AML-193 (cell line): ENCODE measurements at places on chromosomes 3 and 15.

DNA sequence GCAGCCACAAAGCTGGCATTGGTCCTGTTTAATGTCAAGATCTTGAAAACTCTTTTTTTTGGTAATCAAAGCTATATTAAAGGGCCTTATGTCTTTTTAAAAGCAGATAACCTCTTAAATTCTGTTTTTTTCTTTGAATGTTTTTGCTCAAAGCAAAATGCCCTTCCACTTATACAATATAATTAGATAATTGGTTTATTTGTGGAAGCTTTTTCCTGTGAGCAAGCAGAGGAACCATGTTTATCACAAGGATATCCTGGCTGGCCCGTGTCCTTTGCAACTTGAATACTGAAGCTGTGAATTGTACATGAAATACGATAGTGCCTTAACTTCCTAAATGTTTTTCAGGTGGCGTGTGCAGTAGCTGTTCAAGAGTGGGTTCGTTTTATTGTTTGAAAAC lies 2.6 kb downstream of the ST3GAL6 start:
- DNase-seq: no peak

- no peak for DNase-seq
Measured at GRCh38 chr3:45188719-45189659, 37.1 kb downstream of the TMEM158 start.

DNA sequence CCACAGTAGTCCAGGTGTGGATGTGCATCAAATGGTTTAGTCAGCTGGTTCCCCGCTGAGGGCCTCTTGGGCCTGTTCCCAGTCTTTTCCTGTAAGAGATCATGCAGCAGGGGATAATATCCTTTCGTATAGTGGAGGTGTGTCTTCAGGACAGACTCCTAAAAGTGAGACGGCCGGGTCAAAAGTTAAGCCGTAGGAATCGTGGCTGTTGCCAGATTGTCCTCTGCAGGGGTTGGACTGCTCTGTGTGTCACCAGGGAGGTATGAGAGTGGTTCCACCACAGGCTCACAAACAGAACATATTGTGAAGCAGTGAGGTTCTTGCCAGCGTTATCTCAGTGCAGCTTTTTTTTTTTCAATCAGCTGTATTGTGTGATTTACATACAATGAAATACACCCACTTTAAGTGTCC lies 95.0 kb downstream of the VGLL4 start:
- DNase-seq: no peak

DNA sequence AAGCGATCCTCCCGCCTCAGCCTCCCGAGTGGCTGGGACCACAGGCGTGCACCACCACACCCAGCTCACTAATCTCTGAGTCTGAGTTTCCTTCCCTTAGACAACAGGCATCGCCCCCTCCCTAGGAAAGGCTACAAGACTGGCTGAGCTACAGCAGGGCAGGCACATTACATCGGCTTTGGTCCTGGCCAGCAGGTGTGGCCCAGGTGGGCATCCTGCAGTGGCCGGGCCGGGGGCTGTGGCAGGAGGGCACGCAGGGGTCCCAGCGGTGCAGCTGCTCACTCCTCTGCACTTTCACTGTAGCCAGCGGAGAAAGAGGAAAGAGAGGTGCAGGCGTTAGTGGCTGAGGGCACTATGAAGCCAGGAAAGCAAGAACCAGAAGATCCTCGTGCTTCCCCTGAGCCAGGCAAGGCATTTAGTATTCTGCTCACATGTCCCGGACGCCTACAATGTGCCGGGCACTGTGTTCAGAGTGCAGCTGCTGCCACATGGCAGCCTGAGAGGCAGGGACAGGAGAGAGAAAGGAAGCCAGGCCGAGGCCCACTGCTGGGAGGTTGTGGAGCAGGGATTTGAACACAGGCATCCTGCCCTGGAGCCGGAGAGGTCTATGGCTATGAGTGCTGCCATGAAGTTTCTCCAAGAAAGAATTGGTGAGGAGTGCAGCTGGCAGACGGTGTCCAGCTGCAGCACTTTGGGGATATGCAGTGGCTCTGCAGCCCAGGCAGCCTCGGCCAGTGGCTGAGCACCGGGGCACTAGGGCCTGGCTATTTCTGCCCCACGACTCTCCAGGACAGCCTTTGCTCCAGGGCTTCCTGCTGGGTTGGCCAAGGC lies 22.3 kb downstream of the GRIP2 start:
- no peak for DNase-seq

DNA sequence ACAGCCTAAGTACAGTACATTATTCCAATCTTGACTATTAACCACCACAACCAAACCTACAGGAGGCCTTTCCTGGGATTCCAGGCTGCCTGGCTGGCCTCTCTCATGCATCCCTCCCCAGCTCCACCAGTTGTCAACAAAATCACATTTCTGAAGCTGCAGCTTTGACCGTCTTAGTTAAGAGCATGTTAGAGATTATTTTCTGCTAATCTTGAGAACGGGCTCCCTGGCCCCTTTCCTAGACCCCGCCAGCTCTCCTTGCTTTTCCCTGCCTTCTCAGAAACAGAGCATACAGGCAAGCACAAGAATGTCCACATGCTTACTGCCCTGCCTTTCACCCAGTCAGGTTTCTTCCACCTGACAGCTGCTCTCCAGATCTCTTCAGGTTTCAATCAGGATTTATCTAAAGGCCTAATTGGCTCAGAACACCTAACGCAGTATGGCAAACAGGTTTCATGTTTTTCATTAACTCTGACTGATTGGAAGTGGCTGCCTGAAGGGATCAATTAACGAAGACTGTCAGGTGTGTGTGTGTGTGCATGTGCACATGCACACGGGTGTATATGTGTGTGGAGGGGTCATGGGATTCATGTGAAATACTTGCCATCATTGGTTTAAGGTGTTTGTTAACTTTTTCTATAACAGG lies 12.3 kb downstream of the KY start:
- no peak for DNase-seq

- DNase-seq: no peak
Measured at GRCh38 chr3:14555835-14556234, 15.7 kb upstream of the GRIP2 start.

GRCh38 chr3:65083240-65083639 lies 395.4 kb upstream of the ADAMTS9 start:
- no peak for DNase-seq

DNA sequence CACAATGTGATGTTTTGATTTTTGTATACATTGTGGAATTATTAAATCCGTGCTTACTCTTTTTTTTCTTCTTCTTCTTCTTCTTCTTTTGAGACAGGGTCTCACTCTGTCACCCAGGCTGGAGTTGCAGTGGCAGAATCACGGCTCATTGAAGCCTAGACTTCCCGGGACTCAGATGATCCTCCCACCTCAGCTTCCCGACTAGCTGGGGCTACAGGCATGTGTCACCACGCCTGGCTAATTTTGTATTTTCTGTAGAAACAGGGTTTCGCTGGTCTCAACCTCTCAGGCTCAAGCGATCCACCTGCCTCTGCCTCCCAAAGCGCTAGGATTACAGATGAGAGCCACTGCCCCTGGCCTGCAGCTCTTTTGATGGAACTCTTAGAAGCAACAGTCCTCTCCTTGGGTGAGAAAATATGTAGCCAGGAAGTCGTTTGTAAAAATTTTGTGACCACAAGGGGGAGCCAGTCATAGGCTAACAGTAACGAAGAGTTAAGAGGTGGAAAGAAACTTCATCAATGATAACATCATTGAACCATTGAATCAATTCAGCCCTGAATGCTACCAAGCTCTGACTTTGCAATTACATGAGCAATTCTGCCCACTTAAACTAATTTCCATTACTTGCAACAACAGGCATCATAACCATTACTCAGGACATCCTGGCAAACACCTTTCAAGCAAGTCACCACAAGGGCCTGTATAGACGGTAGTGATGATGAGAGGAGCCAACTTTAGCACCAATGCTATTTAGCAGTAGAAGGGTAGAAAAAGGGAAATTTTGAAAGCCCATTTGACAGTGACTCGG lies 16.7 kb upstream of the CMTM7 start:
- peak; percentile 83 for DNase-seq

GRCh38 chr3:48656061-48656840 lies 6.4 kb downstream of the CELSR3 start:
- DNase-seq: peak; percentile 81

GRCh38 chr3:188309437-188310269 lies 155.7 kb downstream of the LPP start:
- DNase-seq: no peak

- DNase-seq: no peak
Measured at GRCh38 chr3:52479037-52479876, 15.9 kb upstream of the STAB1 start.

DNA sequence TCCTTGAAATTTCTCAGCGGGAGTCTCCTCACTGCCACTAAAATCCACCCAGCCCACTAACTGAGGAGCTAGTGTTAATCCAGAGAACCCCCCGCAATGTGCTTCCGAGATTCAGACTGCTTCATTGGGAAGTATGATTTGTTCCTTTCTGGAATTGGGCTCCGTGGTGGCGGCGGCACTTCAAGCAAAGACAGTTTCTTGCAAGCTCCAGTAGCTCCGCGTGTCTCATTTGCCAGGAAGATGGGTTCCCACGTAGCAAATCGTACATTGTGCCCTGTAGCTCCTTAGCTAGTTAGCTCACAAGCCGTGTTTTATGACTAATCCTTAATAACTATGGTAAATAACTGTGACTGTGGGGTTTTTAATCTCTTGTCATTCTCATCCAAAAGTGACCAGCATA lies 45.4 kb downstream of the SLC6A1 start:
- no peak for DNase-seq

GRCh38 chr3:68676136-68676535 lies 256.2 kb downstream of the TAFA4 start:
- DNase-seq: no peak

DNA sequence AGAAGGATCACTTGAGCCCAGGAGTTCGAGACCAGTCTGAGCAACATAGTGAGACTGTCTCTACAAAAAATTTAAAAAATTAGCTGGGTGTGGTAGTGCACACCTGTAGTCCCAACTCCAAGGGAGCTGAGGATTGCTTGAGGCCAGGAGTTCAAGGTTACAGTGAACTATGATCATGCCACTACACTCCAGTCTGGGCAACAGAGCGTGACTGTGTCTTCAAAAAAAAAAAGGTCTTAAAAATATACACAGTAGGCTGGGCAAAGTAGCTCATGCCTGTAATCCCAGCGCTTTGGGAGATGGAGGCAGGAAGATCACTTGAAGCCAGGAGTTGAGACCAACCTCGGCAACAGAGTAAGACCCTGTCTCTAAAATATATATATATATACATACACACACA lies 11.2 kb upstream of the CAMK1 start:
- DNase-seq: no peak

DNA sequence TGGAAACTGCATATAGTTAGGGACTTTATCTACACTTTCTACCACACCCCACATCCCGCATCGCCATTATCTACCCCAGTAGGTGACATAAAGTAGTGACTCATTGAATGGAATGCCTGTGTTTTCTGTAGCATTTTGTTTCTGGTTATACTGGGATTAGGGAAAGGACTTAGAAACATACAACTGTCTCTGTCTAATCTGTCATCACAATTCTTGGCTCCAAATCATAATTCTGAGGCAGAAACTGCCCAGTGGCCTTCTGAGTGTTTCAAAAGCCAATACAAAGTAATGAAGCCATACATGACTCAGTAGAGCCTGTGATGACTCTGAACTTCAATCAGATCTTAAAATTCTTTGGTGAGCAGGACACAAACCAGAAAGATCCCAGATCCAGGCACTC lies 115.7 kb upstream of the CHRM5 start:
- DNase-seq: no peak

- no peak for DNase-seq
Measured at GRCh38 chr3:66115858-66116654, 77.3 kb upstream of the MAGI1 start.
